ENCODE measurements at places on chromosomes 4 and X. TPM values are rescaled to one million over a fixed set of nuclear protein-coding genes. Genes with fewer than 3 reads are reported as not detected.

DNA sequence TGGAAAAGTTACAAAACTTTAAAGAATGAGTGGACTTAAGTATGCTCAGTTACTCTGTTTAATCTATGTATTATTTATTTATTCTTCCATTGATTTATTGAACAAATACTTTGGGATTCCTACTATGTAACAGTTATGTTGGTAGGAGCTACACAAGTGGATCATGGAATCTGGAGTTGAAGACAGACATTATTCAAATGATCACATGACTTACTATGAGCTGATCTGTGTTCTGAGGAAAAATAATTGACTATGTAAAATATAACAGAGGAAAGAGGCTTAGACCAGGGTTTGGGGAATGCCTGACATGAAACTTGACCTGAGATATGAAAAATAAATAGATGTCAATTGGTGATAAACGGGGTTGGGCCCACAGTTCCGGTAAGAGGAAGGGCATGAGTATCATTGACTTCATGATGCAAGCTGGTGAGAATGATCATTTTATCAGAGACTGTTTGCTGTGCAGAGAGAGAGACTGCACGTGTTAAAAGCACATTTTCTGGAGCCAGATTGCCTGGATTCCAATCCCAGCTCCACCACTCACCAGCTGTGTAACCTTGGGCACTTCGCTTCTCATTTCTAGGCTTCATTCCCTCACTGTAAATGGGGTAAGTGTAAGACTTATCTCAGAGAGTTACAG, 179.0 kb downstream of the SPCS3 start:
- DNase-seq: no peak
- no peaks in the 10 kb centered on the region for H3K27me3 ChIP-seq
- no peak overlapping the region for H3K27ac ChIP-seq
- no peak overlapping the region for H3K4me3 ChIP-seq

GRCh38 chr4:14234307-14234706, 606.8 kb upstream of the BOD1L1 start:
- no peak for DNase-seq
- no peaks in the 10 kb centered on the region for H3K27me3 ChIP-seq
- no peak overlapping the region for H3K27ac ChIP-seq
- H3K36me3 ChIP-seq: no peaks in the 10 kb centered on the region
- H3K4me3 ChIP-seq: no peak overlapping the region

- H3K27me3 ChIP-seq: peaks cover 6% of the 10 kb centered on the region
- H3K4me1 ChIP-seq: peaks cover 24% of the 10 kb centered on the region
- DNase-seq: peak; percentile 91
- no peaks in the 10 kb centered on the region for H3K36me3 ChIP-seq
- H3K4me3 ChIP-seq: no peak overlapping the region
These were observed 28.3 kb downstream of the CYTL1 start for GRCh38 chr4:4990857-4991540.

CABS1 gene
- not detected for total RNA-seq

GRCh38 chr4:67049446-67049845, 495.9 kb downstream of the CENPC start:
- no peaks in the 10 kb centered on the region for H3K36me3 ChIP-seq
- no peak for DNase-seq
- no peaks in the 10 kb centered on the region for H3K4me1 ChIP-seq

- DNase-seq: no peak
- no peak overlapping the region for H3K4me3 ChIP-seq
- H3K27ac ChIP-seq: no peak overlapping the region
These were observed 17.5 kb downstream of the DOK7 start for GRCh38 chr4:3480528-3481112.

DNA sequence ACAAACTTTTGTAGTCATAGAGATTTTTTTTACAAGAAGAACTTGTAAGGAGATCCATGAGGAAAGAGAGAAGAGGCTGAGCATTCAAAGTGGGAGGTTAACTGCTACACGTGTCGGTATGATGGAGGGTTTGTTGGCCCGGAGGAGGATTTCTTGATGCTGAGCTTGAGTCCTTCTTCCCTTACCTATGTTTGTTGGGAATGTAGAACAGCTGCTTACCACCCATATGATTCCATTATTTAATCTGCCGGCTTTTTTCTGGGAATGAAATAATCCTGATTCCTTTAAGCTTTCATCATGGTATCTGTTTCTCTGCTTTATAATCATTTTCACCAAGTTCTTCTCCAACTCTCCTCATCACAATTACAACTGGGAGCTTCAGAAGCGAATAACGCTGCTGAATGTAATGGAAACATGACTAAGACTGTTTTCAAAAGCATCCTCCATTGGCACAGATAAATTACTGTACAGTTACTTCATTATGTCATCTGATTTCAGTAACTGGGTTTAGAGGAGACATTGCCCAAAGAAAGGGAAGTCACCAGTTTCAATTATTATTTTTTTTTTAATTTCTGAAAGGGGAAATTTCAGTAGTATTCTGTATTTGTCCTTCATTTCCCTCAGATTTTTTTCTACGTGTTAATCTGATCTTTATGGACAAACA, 420.6 kb downstream of the SPRY1 start:
- DNase-seq: no peak
- no peaks in the 10 kb centered on the region for H3K36me3 ChIP-seq
- peak overlapping the region; percentile 20 for H3K27ac ChIP-seq
- H3K4me1 ChIP-seq: peaks cover 6% of the 10 kb centered on the region
- no peak overlapping the region for H3K4me3 ChIP-seq
- no peaks in the 10 kb centered on the region for H3K27me3 ChIP-seq

DNA sequence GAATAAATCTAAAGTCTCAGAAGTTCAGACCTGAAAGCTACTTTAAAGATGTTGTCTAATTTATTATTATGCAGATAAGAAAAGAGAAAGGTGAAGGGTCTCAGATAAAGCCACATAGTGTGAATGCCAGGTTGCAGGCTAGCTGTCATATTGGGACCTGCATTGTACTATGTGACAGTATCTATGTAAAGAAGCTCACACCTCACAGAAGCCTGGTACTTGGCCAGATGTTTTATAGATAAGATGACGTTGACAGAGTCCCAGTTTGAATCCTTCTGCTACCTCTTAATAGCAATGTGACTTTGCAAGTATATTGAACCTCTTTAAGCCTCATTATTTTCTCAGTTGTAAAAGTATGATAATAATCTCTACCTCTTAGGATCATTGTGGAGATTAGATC, 227.0 kb downstream of the SPRY1 start:
- H3K4me1 ChIP-seq: peaks cover 3% of the 10 kb centered on the region
- no peak overlapping the region for H3K27ac ChIP-seq
- H3K27me3 ChIP-seq: no peaks in the 10 kb centered on the region
- H3K36me3 ChIP-seq: no peaks in the 10 kb centered on the region
- DNase-seq: no peak

DNA sequence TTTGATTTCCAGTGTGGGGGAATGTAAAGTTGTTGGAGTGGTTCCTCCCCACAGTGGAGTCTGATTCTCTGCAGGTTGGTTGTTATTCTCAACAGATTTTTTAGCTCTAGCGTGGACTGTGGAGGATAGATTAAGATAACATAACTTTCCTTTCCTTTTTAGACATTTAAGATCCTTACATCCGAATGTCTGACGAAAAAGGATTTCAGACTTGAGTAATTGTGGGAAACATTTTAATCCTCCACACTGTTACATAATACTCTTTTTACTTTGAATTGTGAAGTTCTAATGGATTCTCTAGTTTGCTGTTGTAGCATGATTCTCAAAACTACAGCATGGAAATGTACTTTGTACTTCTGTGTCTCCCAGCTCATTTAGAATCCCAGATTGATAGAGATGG, 107.8 kb downstream of the ARHGAP10 start:
- no peak for DNase-seq
- H3K4me3 ChIP-seq: no peak overlapping the region
- no peaks in the 10 kb centered on the region for H3K27me3 ChIP-seq
- no peak overlapping the region for H3K27ac ChIP-seq
- no peaks in the 10 kb centered on the region for H3K36me3 ChIP-seq
- peaks cover 19% of the 10 kb centered on the region for H3K4me1 ChIP-seq

DNA sequence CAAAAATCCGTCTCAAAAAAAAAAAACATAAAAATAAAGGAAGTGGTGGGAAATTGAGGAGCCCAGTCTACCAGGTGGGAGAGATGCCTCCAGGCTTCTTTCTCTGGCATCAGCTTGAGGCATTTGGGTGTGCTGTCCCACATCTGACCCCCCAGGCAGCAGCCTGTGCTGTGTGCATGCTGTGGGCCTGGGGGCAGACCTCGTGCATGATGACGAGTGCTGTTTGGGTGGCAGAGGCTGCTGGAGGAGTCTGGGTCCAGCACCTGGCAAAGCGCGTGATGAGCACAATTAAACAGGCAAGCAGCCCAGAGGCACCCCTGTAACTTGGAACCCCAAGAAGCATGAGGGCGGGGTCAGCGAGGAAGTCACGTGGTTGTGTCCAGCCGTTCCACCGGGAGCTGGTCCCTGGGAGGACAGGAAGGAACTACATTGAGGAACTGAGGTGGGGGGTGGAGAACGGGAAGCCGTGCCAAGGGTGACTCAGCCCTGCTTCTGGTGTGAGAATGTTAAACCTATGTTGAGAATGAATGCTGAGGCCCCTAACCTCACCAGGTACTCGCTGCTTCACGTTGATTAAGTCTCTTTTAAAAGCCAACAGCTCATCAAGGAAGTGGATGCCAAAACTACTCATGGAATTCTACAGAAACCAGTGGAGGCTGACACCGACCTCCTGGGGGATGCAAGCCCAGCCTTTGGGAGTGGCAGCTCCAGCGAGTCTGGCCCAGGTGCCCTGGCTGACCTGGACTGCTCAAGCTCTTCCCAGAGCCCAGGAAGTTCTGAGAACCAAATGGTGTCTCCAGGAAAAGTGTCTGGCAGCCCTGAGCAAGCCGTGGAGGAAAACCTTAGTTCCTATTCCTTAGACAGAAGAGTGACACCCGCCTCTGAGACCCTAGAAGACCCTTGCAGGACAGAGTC, 6.1 kb downstream of the TACC3 start:
- H3K4me1 ChIP-seq: peaks cover 37% of the 10 kb centered on the region
- peak overlapping the region; percentile 13 for H3K4me3 ChIP-seq
- peak overlapping the region; percentile 63 for H3K27ac ChIP-seq
- H3K27me3 ChIP-seq: no peaks in the 10 kb centered on the region

Data from suprapubic skin (tissue), 4 donors.